NCI-H1105 (cell line): ENCODE measurements at places on chromosomes 2 and 18.
A peak's percentile ranks its signal among the peaks of the same experiment; 100 is the strongest.

- no peak for DNase-seq
Measured at GRCh38 chr2:39416140-39416539, 20.9 kb downstream of the MAP4K3 start.

GRCh38 chr2:241701149-241701398 lies 765 bp upstream of the ING5 start:
- no peak for DNase-seq

- peak; percentile 99 for DNase-seq
Measured at GRCh38 chr18:23994361-23994902, 20.1 kb upstream of the TTC39C start.

DNA sequence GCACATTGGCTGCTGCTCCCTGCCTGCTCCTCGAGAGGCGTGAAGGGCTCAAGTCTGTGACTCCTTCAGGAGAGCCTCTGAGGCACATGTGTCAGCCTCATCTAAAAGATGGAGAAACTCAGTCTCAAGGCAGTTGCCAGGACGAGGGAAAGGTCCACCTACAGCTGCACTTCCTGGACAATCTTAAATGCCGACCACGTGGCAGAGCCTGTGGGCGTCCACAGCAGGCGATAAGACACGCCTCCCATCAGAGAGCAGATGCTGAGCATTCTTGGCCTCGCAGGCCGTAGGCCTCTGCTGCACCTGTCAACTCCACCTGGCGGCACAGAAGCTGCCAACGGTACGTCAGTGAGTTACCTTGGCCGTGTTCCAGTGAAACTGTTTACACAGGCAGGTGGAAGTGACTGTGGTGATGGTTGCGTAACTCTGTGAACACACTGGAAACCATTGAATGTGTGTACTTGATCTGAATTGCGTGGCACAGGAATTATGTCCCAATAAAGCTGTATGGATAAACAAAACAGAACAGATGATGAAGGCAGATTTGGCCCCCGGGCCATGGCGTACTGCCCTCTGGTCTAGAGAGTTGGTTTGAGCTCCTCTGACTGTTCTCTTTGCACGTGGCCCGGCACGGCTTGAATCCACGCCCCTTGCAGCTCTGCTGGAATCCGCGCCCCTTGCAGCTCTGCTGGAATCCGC lies 114.5 kb downstream of the RNF144A start:
- peak; percentile 97 for DNase-seq

- no peak for DNase-seq
Measured at GRCh38 chr2:168397629-168398028, 58.4 kb upstream of the CERS6 start.

- no peak for DNase-seq
Measured at GRCh38 chr2:150601280-150602038, 114.0 kb upstream of the RND3 start.

- DNase-seq, result no peak
Measured at GRCh38 chr18:29241199-29241598, 1064.3 kb upstream of the CDH2 start.

DNA sequence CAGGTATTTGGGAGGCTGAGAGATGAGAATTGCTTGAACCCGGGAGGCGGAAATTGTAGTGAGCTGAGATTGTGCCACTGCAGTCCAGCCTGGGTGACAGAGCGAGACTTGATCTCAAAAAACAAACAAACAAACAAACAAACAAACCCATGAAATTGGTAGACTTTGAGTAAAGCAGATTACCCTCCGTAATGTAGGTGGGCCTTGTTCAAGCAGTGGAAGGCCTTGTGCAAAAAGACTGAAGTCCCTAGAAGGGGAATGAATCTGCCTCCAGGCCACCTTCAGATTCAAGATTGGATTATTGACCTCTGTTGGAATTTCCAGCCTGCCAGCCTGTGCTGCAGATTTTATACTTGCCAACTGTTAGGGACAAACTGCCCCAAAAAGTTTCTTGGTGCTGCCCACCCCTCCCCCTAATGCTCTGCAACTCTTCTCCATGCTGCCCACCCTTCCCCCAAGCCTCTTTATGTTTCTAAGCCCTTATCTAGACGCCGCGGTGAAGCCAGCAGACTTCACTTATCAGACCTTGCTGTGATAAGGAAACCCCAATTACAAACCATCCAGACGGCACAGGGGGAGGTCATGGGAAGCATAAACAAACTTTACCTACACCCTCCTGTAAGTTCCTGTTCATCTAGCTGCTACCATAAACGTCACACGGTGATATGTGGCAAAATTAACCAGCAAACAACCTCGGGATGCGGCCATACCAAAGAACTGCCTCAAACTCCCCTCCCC lies 17.0 kb downstream of the CYP27A1 start:
- no peak for DNase-seq

DNA sequence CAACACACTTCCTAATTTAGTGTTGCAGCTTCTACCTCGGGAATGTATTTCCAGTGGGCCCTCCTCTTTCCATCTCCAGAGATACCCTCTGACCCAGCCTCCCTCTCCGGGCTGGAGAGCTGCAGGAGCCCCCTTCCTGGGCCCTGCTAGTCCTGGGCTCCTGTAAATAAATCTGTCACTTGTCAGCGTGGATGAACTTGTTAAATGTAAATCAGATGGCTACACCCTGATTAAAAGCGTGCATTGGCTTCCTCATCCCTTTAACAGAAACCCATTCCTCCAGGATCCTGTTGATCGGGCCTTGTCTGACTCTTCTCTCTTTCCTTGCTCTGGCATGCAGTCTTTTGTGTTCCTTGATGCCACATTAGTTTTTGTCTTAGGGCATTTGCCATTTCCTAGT lies 2.4 kb downstream of the ZNF236 start:
- DNase-seq, result no peak

- DNase-seq, result no peak
Measured at GRCh38 chr2:238587776-238588660, 161.3 kb downstream of the ASB1 start.

GRCh38 chr2:147389218-147389617 lies 455.6 kb upstream of the ACVR2A start:
- no peak for DNase-seq

DNA sequence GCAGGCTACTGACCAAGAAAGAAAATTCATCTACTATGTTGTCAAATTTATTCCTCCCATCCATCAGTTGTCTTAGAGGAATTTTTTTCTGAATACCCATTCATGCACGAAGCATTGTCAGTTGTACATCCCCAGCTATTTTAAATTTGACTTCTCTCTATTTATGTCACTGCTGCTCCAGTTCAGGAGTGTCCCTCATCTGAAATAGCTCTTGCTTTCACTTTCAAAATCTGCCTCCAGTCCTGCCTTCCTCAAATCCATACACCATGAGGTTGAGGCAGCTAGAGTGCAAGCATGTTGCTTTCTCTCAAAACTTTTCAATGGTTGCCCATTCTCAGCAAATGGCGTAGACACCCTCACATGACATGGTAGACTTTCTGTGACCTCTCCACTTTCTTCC lies 335.4 kb upstream of the CDH2 start:
- no peak for DNase-seq

DNA sequence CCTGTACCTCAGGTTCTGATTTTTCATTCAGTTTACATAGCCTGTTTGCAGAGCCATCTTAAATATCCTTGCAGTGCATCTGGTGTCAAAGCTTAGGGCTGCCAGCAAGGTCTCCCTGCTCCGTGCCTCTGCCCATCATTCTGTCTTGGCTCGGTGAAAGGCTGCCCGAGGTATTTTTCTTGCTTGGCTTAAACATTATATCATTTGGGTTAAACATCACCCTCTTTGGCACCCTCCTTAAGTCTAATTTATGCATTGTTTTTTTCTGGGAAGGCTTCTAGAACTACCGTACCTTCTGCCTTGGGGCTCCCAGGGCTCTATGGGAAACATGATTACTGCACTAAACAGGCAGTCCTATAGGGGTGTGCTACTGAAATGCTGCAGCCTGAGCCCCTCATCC lies 158.6 kb upstream of the CELF4 start:
- no peak for DNase-seq

DNA sequence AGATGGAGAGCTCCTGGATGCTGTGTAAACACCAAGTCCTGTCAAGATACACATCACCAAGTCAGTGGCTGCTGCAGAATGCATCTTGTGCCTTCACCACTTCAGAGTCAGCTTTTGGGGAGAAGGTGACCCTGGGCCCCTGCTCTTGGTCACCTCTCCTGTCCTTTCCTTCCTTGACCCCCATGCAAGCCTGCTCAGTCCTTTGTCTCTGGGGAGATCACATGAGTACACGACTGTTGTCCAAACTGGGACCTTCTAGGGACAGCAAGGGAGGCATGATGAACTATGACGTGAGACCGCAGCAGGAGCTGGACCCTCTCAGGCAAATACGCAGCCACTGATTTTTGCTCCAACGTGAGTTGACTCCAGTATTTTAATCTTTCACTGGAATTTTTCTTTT lies 706.9 kb upstream of the ID2 start:
- no peak for DNase-seq

- DNase-seq, result no peak
Measured at GRCh38 chr2:22950431-22950830, 434.5 kb upstream of the KLHL29 start.

DNA sequence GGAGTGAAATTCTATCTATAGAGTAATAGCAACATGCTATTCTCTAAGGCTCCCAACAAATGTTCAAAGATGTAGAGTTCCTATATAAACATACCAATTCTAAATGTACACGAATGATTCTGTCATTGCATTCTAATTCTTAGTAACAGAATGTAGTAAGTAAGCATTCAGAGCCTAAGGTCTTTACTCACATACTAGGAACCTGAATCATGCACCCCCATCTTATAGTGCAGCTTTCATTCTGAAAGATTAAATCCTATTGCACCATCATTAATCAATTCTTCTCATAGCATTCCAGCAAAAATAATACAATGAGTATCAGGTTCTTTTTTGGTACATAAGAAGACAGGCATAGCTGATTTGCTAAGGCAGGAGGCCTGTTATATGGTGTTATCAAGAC lies 230.0 kb downstream of the NCKAP5 start:
- DNase-seq, result no peak

GRCh38 chr2:6564326-6564725 lies 301.4 kb downstream of the CMPK2 start:
- DNase-seq, result no peak

DNA sequence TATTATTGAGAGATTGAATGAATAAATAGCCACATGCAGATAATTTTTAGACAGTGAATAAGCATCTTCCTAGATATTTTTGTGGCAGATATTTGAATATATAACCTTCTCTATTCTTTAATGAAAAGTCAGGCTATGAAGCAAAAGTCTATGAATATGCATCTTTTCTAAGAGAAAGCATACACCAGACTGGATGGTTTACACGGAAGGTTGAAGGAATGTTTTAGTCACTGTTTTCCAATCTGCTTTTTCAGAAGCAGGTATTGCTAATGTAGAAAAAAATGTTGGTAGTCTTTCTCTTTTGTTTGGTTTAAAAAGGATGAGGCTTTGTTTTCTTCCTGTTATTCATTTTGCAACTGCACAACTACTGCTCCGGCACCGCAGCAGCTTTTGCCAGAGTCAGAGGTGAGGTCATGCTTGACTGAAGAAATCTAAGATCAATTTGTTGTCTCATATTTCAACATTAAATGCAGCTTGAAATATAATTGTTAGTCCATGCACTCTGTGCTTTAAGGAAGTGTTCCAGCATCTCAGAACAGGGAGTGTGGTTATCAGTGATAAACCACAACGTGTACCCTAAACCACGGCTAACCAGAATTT lies 1540.8 kb upstream of the PIK3C3 start:
- peak; percentile 23 for DNase-seq

- DNase-seq, result no peak
Measured at GRCh38 chr2:233311241-233311926, 3.8 kb downstream of the SAG start.

- DNase-seq, result no peak
Measured at GRCh38 chr2:28068527-28068926, 178.0 kb downstream of the BABAM2 start.

DNA sequence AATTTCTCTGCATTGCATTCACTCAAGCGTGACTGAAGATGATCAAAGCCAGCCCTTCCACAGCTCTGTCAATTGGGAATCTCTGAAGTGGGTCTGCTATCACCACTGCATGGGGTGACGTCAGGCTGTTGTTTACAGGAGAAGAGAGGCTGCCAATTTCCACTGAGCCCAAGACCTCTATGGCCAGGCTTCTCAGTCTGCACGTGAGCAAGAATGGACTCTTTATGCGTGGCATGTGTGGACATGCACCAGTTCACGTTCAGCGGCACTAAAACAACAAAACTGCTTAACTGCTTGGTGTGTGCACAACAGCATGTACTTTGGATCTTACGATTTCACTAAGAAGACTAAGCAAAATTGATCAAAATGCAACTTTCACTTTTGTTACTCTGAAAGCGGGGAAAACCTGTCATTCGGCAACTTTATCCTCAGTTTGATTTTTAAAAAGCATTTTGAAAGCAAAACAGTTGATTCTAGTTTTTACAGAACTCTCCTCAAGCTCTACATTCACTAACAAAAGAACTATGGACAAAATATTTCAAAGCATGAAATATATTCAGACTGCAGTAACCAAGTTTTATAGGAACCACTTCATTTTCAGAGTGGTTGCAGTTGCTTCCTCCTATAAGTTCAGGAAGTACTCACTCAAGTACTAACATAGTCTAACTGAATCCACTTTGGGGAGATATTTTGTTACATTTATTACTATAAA lies 77.0 kb upstream of the SERTAD2 start:
- DNase-seq, result peak; percentile 90

DNA sequence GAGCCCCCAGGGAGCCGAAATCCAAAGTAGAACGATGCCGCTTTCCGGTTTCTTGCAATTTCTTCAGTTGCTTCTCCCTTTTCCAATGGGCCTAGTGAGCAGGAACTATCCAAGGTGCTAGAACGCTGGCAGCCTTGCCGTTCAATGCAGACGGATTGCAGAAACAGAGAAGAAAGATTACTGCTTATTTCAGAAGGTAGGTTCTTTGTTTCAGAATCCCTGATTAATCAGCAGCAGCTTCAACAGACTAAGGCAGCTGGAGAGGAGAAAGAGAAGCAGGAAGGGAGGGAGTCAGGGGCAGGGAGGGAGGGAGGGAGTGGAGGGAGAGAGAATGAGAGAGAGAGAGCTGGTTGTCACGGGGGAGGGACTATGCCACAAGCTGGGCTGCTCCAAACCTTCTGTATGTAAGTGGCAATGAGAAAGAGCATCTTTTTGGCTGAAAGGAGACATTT lies 576 bp downstream of the NYAP2 start:
- peak; percentile 66 for DNase-seq

GRCh38 chr2:241208058-241208457 lies 19.6 kb downstream of the ANO7 start:
- no peak for DNase-seq

GRCh38 chr2:32061973-32062861 lies 1.1 kb upstream of the SPAST start:
- peak; percentile 28 for DNase-seq

GRCh38 chr2:102034683-102035548 lies 43.2 kb downstream of the IL1R2 start:
- DNase-seq, result no peak

DNA sequence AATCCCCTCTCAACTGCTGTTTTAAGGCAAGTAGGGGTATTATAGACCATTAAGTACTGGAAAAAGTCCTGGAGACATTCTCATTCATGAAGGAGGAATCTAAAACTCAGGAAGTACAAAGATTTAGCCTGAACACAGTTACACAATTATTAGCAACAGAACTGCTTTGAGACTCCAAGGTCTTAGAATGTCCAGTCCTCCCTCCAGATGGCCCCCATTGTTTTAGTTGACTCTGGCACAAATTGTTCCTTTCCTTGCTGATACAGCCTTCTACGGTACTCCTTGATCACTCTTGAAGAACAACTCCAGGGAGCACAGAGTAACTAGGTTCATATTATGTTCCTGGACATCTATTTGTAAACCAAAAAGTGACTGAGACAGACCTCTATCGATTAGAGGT lies 210.1 kb upstream of the RND3 start:
- no peak for DNase-seq
